Uterus (tissue), 4 donors: ENCODE measurements at places on chromosomes 2 and 18.

DNA sequence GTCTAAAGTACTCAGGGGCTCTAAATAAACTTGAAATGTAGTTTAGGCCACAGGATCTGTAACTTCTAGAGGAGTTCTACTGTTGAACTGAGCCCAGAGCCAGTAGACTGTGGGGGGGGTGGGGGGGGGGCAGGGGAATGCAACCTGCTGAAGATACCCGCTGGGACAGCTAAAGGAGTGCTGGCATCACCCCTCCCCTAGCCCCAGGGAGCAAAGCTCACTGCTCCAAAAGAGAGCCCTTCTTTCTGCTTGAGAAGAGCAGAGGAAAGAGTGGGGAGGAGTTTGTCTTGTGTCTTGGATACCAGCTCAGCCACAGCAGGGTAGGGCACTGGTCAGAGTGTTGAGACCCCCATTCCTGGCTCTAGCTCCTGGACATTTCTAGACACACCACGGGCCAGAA, 414.0 kb upstream of the KLHL29 start:
- no peak for DNase-seq
- no peaks in the 10 kb centered on the region for H3K36me3 ChIP-seq
- H3K4me1 ChIP-seq = no peaks in the 10 kb centered on the region
- H3K4me3 ChIP-seq = no peak overlapping the region
- H3K27ac ChIP-seq = no peak overlapping the region

DNA sequence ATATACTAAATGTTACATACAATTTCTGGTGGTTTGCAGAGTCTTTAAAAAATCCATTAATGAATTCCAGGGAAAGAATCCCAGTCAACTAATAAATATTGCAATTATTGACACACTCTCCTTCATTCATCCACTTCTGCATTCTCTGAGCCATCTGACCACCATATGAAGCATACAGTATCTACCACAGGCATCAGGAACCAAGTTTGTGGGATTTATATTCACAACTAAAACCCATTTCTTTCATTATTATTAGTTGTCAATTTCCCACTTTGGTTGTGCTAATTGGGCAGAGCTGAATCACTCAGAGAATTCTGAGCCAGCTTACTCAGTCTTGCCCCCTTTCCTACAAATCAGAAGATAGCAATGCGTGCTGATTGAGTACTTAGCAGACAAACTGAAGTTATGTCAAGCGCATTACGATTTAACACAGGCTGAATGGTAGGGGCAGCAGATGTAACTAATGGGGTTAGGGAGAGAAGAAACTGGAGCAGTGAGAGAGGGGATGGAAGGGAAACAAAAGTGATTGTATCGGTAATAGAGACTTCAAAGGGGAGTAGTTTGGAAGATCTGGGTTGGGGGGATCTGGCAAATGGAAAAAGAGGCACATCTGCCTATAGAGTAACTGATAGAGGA, 52.3 kb downstream of the ZEB2 start:
- no peaks in the 10 kb centered on the region for H3K36me3 ChIP-seq
- H3K27me3 ChIP-seq = no peaks in the 10 kb centered on the region
- no peaks in the 10 kb centered on the region for H3K4me1 ChIP-seq
- H3K27ac ChIP-seq = no peak overlapping the region

DNA sequence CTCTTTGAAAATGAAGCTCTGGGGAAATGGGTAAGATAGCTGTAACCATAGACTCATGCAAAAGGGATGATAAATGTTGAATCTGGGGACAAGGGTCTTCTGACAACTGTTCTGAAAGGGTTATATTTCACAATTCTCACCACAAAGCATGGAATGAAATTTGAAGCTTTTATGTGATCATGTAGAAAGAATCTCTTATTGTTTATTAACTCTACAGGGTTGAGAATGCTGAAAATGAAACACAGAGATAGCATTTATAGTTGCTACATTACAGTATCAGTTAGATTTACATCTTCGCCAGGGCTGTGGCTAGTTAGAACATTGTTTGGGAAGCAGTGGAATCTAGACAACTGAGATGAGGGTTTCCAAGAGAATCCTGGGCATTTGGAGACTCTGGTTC, 97.4 kb upstream of the LHCGR start:
- H3K4me1 ChIP-seq = no peaks in the 10 kb centered on the region
- DNase-seq = no peak
- no peak overlapping the region for H3K4me3 ChIP-seq

DNA sequence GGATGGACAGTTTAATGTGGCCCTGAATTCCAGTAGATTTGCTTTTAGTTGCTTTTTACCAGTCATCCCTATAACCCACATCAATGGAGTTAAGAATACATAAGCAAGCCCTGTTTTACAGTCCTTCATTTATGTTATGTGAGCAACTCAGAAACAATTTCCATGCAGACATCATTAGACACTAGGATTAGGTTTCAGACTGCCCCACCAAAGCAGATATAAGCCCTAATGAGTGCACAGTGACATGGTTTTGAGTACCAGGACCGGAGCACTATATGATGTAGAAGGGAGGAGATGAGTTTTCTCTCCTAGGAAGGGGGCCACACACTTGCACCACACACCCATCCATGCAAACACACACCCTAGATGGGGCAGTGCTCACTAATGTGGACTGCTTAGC, 15.5 kb downstream of the KCNS3 start:
- H3K36me3 ChIP-seq = no peaks in the 10 kb centered on the region
- H3K4me1 ChIP-seq = no peaks in the 10 kb centered on the region
- no peak overlapping the region for H3K27ac ChIP-seq
- no peak overlapping the region for H3K4me3 ChIP-seq
- DNase-seq = no peak

GRCh38 chr2:214108598-214108997, 302.3 kb upstream of the VWC2L start:
- no peak overlapping the region for H3K27ac ChIP-seq
- H3K27me3 ChIP-seq = no peaks in the 10 kb centered on the region
- no peak overlapping the region for H3K4me3 ChIP-seq
- H3K36me3 ChIP-seq = no peaks in the 10 kb centered on the region
- DNase-seq = no peak

GRCh38 chr2:2825516-2826208, 494.6 kb upstream of the MYT1L start:
- DNase-seq = no peak
- H3K36me3 ChIP-seq = no peaks in the 10 kb centered on the region
- no peaks in the 10 kb centered on the region for H3K27me3 ChIP-seq

DNA sequence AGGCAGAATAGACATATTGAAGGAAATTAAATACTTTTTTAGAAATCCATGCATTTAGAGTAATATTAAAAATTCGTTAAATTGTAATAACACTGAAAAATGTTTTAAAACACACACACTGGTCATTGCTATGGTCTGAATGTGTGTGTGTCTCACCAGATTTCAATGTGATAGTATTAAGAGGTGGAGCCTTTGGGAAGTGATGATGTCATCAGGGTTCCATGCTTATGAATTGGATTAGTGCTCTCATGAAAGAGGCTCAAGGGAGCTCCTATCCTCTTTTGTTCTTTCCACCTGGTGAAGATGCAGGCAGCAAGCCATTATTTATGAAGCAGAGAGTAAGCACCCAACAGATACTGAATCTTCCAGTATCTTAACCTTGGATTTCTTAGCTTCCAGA, 441.8 kb downstream of the CDH2 start:
- no peak for DNase-seq
- H3K27ac ChIP-seq = no peak overlapping the region
- H3K4me3 ChIP-seq = no peak overlapping the region
- no peaks in the 10 kb centered on the region for H3K36me3 ChIP-seq
- H3K4me1 ChIP-seq = no peaks in the 10 kb centered on the region
- H3K27me3 ChIP-seq = no peaks in the 10 kb centered on the region

GRCh38 chr18:42545825-42546224, 569.7 kb downstream of the RIT2 start:
- H3K36me3 ChIP-seq = no peaks in the 10 kb centered on the region
- H3K27me3 ChIP-seq = no peaks in the 10 kb centered on the region
- DNase-seq = no peak
- H3K4me3 ChIP-seq = no peak overlapping the region
- H3K4me1 ChIP-seq = no peaks in the 10 kb centered on the region
